Left lung (tissue), 14 donors: ENCODE measurements at places on chromosomes 1 and 21.

DNA sequence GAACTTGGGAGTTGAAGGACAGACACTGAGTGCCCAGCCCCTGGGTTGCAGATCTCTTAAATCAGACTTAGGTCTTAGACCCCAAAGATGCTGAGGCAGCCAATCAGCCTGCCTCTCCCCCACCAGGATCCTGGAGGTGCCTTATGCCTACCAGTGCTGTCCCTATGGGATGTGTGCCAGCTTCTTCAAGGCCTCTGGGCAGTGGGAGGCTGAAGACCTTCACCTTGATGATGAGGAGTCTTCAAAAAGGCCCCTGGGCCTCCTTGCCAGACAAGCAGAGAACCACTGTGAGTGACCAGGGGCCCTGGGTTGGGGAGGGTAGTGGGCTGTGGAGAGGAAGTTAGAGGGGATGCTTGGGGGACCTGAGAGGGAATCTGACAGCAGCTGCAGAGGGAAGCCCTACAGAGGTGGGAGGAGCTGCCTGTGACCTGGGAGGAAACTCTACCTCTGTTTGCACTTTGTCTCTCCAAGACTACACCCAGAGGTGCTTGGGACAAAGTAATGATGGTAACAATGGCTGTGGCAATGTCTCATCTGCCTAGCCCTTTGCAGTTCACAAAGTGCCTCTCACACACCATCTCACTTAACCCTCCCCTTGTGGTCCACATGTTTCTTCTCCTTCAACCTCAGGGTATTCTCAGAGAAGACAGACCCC lies 31.5 kb downstream of the UBE2T start:
- no peak for DNase-seq
- H3K27ac ChIP-seq = no peak overlapping the region
- no peak overlapping the region for H3K4me3 ChIP-seq
- H3K27me3 ChIP-seq = no peaks in the 10 kb centered on the region

DNA sequence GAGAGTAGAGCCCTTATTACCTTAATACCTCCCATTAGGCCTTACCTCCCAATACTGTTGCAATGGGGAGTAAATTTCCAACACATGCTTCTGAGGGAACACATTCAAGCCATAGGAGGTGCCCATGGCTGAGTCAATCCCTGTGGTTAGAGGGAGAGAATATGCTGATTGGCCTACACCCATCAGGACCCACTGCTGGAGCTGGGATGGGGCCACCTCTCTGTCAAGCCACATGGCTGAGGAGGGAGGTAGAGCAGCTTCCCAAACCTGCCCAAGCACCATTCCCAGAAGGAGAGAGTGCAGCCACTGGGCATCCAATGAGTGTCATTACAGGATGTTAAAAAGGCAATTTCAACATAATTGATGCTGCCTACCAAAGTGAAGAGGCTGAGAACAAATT lies 228.1 kb downstream of the C1orf94 start:
- H3K36me3 ChIP-seq = no peaks in the 10 kb centered on the region
- peaks cover 10% of the 10 kb centered on the region for H3K4me1 ChIP-seq
- no peak for DNase-seq
- no peak overlapping the region for H3K27ac ChIP-seq
- no peaks in the 10 kb centered on the region for H3K27me3 ChIP-seq
- no peak overlapping the region for H3K4me3 ChIP-seq

GRCh38 chr1:154961207-154962155 lies at the start of gene PYGO2:
PYGO2 (minus strand) TSS chr1:154961782; CDS start chr1:154961576, 206 bp downstream.
- peak; percentile 95 for DNase-seq
- H3K27me3 ChIP-seq = no peaks in the 10 kb centered on the region
- H3K36me3 ChIP-seq = peaks cover 57% of the 10 kb centered on the region
- peak within 1 kb of the TSS; percentile 98 for H3K27ac ChIP-seq

- H3K27ac ChIP-seq = no peak overlapping the region
- no peak overlapping the region for H3K4me3 ChIP-seq
- H3K4me1 ChIP-seq = no peaks in the 10 kb centered on the region
- H3K27me3 ChIP-seq = no peaks in the 10 kb centered on the region
These were observed 228.2 kb downstream of the NFIA start for GRCh38 chr1:61310538-61310937.

DNA sequence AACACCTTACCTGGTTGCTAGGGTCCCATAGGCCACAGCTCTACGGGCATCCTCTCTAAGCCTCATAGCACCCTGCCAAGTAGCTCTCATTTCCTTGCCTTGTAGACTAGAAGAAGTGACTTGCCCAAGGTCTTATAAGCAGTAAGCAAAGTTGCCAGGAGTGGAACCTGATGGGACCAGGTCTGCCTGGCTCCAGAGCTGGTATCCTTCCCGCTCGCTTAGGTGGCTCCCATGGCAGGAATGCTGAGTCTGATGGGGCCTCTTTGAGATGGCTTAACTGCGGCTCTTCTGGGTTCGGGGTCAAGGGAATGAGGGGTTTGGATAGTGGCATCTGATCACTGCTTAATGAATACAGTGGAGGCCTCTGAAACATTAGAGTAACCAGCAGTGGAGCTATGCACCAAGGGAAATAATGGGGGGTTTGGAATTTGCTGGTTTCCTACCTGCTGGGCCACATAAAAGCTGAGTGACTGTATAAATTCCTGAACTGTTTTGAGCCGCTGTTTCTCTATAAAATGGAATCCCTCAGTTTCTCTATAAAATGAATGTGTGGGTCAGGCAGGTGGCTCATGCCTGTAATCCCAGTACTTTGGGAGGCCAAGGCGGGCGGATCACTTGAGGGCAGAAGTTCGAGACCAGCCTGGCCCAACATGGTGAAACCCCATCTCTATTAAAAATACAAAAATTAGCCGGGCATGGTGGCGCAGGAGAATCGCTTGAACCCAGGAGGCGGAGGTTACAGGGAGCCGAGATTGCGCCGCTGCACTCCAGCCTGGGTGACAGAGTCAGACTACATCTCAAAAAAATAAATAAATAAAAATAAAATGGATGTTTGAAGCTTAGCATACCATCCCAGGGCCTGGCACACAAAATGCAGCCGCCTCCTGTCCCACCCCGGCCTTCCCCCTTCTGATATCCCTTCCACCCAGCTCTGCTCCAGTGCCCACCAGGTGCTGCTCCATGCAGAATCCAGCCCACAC lies 12.4 kb downstream of the FAM151A start:
- no peak overlapping the region for H3K4me3 ChIP-seq
- no peaks in the 10 kb centered on the region for H3K36me3 ChIP-seq
- DNase-seq = no peak
- no peaks in the 10 kb centered on the region for H3K4me1 ChIP-seq

DNA sequence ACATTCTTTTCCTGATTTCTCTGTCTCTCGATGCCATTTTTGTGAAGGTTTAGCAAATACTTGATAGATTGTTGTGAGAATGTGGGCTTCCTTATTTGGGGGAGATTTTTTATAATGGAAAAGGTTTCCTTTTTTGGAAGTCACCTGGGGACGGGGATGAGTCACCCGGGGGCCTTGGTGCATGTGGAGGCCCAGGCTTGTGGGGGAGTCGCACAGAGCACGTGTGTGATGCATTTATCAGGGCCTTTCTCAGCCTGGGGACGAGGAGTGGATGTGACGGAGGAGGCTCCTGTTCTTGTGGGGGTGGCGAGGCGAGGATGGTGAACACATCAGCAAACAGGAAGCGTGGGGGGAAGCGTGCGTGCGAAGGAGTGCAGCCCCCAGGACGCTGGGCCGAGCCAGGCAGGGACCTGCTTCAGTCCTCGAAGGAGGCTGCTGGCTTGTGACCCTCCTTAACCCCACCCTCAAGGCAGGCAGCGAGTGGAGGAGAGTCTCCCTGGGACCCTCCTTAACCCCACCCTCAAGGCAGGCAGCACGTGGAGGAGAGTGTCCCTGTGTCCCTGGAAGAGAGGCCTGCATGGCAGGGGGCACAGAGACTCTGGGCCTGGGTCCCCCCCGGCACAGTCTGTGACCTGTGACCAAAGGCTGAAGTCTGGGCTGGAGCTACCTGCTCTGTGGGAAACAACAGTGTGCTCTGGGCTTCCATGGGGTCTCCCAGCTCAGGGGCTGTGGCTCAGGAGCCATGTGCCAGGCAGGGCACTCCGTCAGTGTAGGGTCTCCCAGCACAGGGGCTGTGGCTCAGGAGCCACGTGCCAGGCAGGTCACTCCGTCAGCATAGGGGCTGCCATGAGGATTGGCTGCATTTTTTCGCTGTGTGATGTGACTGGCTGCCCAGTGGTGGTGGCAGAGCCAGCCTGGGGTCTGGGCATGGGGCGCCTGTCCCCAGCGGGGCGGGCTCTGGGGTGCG lies 57.2 kb downstream of the AGPAT3 start:
- H3K27ac ChIP-seq = no peak overlapping the region
- H3K27me3 ChIP-seq = no peaks in the 10 kb centered on the region
- H3K4me3 ChIP-seq = no peak overlapping the region
- no peaks in the 10 kb centered on the region for H3K36me3 ChIP-seq
- no peaks in the 10 kb centered on the region for H3K4me1 ChIP-seq
- peak; percentile 48 for DNase-seq

DNA sequence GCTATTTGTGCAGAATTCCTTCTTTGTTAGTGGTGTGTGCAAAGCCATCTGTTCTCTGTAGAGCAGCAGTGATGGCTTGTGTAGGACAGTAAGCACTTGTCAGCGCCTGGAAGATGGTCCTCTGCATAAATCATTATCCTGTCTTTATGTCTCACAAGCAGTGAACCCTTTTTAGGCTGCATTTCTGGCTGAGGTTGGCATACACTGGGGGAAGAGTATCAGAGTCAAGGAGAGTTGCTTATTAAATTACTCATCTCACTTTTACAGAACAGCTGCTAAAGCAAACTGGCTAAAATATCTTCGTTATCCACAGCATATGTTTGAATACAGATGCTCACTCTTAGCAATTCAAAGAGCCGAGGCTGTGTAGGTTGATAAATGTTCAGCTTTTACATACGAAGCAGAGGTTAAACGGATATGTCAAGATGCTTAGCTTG lies 54.6 kb upstream of the NCAM2 start:
- H3K4me3 ChIP-seq = no peak overlapping the region
- H3K36me3 ChIP-seq = no peaks in the 10 kb centered on the region
- H3K4me1 ChIP-seq = no peaks in the 10 kb centered on the region
- no peaks in the 10 kb centered on the region for H3K27me3 ChIP-seq

- H3K36me3 ChIP-seq = no peaks in the 10 kb centered on the region
- DNase-seq = peak; percentile 67
- H3K4me1 ChIP-seq = peaks cover 23% of the 10 kb centered on the region
- no peak overlapping the region for H3K4me3 ChIP-seq
- no peaks in the 10 kb centered on the region for H3K27me3 ChIP-seq
These were observed 12.9 kb downstream of the PI4KB start for GRCh38 chr1:151314137-151314875.

GRCh38 chr1:119080586-119080985 lies 59.9 kb downstream of the WARS2 start:
- no peaks in the 10 kb centered on the region for H3K27me3 ChIP-seq
- no peak overlapping the region for H3K4me3 ChIP-seq
- H3K27ac ChIP-seq = no peak overlapping the region
- no peak for DNase-seq
- H3K36me3 ChIP-seq = no peaks in the 10 kb centered on the region
- H3K4me1 ChIP-seq = peaks cover 8% of the 10 kb centered on the region

GRCh38 chr1:203518541-203518940 lies 24.6 kb downstream of the OPTC start:
- no peaks in the 10 kb centered on the region for H3K27me3 ChIP-seq
- no peaks in the 10 kb centered on the region for H3K36me3 ChIP-seq
- H3K4me1 ChIP-seq = peaks cover 21% of the 10 kb centered on the region
- H3K4me3 ChIP-seq = no peak overlapping the region
- H3K27ac ChIP-seq = no peak overlapping the region

DNA sequence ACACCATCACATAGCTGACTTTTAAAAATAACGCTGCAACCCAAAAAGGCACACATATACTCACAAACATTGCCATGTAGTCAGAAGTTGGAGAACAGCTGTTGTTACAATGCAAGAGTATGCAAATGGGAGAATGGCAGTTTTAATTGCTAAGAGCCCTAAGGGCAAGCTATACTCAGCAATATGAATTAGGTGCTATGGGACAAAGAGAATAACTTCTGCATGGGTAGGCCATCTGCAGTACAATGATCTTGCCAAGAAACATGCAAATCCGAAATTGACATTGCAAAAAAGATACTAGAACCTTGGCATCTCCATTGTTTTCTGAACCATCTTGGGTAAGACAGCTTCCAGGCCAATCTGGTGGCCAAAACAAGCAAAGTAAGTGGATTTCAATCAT lies 697.8 kb downstream of the LRRIQ3 start:
- DNase-seq = no peak
- H3K4me3 ChIP-seq = no peak overlapping the region
- H3K27me3 ChIP-seq = no peaks in the 10 kb centered on the region
- H3K36me3 ChIP-seq = no peaks in the 10 kb centered on the region

GRCh38 chr1:115539736-115540135 lies 102.0 kb upstream of the VANGL1 start:
- no peak for DNase-seq
- no peak overlapping the region for H3K4me3 ChIP-seq
- H3K27me3 ChIP-seq = no peaks in the 10 kb centered on the region
- H3K4me1 ChIP-seq = no peaks in the 10 kb centered on the region

DNA sequence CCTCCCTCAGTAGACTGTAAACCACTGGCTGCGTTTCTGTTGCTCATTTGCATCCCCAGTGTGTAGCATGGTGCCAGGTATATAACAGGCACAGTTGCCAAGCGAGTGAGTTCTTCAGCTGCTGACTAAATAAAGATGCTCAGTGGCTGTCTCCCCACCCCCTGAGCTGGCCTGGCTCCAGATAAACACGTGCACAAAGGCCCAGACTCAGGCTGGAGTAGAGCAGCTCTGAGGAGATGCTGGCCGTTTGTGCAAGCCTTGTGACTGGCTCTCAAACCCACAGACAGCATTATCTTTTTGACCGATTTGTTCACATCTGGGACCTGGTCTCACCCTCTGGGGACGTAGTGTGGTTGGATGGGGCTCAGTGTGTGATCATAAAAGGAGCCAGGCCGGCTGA lies 7.1 kb downstream of the CHRNB2 start:
- H3K27ac ChIP-seq = no peak overlapping the region
- peaks cover 3% of the 10 kb centered on the region for H3K4me1 ChIP-seq

GRCh38 chr1:240234485-240235210 lies 143.0 kb downstream of the FMN2 start:
- H3K27ac ChIP-seq = no peak overlapping the region
- DNase-seq = no peak
- no peaks in the 10 kb centered on the region for H3K27me3 ChIP-seq
- H3K4me3 ChIP-seq = no peak overlapping the region

GRCh38 chr1:205128050-205128449 lies 6.3 kb upstream of the RBBP5 start:
- no peak overlapping the region for H3K4me3 ChIP-seq
- DNase-seq = no peak
- H3K36me3 ChIP-seq = no peaks in the 10 kb centered on the region
- H3K27ac ChIP-seq = no peak overlapping the region
- H3K4me1 ChIP-seq = peaks cover under 1% of the 10 kb centered on the region
